ENCODE measurements at places on chromosomes 16 and 17.

DNA sequence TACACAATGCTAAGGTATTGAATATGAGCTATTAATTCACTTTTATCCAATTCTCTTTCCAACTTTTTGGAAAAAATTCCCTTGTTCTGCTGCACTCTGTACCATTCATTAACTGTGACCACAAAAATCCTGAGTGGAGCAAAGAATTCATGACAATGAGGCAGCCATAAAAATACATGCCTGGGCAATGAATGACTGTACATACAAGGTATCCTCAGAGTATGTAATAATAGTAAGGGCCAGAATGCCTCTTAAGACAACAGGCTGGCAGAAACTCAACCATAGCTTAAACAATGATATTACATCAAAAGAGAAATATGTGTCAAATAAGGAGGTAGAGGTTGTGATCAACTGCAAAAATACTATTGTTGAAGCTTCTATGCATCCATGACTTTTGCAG is 74.7 kb upstream of the CA10 start:
- DNase-seq, result no peak

DNA sequence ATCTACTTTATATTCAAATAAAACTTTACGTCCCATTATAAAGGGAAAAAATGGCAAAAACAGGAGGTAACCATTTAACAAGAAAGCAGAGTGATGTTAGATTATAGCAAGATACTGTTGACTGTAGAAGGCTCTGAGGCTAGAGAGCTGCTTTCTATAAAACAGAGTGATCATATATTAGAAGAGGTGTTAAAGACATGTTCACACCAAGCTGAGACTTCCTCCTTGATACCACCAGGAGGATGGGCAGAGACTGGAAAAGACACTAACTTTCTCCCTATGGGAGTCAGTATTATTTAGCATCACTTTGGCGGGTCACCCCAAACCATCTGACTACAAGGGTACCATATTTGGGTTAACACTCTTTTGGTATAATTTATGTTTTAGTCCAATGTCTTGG is 687 bp upstream of the CIITA start:
- no peak for DNase-seq

DNA sequence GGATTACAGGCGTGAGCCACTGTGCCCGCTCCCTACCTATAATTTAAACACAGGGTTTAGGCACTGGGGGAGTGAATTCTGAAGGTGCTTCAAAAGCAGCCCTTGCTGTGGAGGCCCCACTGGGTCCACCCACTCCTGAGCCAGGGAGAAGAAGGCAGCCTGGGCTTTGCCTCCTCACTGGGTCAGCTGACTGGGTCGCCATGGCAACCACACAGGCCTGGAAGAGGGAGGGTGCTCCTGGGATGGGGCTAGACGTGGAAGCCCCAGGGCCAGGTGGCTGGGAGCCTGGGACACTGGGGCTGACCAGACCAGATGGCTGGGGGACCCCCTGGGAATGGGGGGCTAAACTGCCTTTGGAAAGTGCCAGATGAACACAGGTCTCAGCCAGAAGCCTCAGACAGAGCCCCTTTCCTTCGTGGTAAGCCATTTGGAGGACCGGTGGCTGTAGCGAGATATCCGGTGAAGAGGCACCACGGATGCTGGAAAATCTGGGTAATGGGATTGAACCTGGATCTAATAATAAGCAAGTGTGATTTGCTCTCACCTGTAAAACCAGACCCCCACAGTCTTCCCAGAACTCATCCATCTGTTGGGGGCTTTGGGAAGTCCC is 32.9 kb downstream of the TRARG1 start:
- DNase-seq, result no peak

- no peak for DNase-seq
Observed at GRCh38 chr17:8857919-8858318, 9.6 kb downstream of the PIK3R6 start.
